D721Med (cell line): ENCODE measurements at places on chromosomes 2 and 18.

DNA sequence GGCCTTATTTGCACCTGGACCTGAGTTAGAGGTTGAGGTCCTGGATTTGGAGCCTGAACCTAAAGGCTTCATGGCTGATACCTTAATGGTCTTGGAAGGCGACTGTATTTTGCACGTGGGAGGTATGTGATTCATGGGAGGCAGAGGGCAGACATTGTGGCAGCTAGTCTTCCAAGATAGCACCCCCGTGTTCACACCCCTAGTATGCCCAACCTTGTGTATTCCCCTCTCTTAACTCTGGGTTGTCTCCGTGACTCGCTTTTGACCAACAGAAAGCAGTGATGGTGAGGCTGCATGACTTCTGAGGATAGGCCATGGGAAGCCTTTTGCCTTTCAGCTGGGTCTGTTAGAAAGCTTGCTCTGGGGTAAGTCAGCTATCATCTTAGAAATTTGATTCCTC lies 45.8 kb upstream of the HAAO start:
- no peak for DNase-seq

- DNase-seq: no peak
Observed at GRCh38 chr2:32005371-32005976, 5.3 kb downstream of the MEMO1 start.

DNA sequence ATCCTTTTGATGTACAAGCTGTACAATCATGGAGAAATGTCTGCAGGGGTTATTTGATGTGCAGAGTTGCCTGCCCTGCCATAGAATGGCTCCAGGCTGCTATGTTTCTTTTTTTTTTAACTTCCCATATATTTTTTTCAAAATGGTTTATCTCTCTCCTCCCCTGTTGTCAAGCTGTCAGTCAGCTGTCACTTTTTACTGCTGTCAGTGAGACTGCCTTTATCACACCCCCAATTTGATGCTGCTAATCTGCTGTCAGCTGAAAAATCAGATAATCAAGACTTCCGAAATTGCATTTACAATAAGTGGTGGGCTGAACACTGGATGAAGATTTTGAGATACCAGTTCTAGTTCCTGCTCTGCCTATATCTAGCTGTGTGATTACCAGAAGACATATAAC lies 382.6 kb downstream of the ZEB2 start:
- no peak for DNase-seq

GRCh38 chr18:49846361-49846662 lies 33.0 kb upstream of the ACAA2 start:
- no peak for DNase-seq

DNA sequence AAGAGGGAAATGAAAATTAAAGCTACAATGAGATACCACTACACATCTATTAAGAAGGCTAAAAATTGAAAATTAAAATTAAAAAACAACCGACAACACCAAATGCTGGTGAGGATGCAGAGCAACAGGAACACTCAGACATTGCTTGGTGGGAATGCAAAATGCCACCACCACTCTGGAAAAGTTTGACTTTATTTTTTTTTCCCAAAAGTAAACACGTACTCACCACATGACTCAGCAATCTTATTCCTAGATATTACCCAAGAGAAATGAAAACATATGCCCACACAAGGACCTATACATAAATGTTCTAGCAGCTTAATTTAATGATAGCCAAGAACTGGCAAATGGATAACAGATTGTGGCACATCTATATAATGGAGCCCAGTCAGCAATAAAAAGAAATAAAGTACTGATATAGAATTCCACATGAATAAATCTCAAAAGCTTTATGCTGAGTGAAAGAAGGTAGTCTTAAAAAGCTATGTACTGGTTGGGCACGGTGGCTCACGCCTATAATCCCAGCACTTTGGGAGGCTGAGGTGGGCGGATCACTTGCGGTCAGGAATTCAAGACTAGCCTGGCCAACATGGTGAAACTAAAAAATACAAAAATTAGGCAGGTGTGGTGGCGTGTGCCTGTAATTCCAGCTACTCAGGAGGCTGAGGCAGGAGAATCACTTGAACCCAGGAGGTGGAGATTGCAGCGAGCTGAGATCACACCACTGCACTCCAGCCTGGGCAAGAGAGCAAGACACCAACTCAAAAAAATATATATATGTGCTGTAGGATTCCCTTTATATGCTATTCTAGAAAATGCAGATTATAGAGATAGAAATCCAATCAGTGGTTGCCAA lies 4.2 kb upstream of the PROC start:
- no peak for DNase-seq

DNA sequence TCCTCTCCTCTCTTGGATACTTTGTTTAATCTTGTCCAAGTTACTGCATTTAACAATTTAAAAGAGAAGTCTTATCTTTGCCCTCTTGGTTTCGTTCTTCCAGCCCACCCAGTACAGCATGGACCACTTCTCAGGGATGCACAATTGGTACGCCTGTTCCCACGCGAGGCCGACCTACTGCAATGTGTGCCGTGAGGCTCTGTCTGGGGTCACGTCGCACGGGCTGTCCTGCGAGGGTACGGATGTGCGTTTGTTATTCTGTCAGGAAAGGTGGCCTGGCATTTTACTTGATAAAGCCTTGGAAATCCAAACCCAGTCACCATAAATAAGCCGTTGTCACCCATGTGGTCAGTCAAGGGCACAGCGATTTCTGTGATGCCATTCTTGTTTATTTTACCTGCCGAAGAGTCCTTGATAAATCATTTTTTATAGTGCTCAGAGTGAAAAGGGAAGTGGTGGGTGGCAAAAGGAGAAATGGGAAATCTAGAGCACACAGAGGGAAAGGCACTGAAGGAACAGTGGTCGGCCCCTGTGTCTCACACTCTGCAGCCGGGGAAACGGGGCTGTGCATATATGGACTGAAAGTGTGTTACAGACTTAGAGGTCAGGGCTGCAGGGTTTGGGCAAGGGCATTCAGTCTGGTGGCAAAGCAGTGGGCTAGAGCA lies 80.5 kb downstream of the DGKD start:
- no peak for DNase-seq

GRCh38 chr2:99808361-99809200 lies 318.8 kb upstream of the REV1 start:
- DNase-seq: no peak

- no peak for DNase-seq
Observed at GRCh38 chr2:39593439-39594393, 72.0 kb upstream of the TMEM178A start.

DNA sequence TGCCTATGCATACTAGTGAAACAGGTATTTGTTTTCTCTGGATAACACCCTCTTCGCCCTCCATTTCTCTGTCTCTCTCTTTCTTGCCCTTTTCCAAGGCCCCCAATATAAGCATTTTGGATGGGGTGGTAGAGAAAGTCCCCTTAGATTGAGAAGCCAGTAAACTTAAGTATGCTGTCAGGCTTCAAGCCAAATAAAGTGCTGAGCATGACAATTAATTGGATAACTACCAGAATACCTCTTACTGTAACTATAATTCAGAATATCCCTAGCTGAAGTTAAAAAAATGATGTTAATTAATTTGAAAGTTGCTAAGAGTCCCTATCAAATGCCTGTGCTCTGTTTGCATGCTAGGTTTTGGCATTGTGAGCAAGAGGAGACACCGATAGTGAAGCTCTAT lies 324.8 kb downstream of the PARD3B start:
- no peak for DNase-seq

DNA sequence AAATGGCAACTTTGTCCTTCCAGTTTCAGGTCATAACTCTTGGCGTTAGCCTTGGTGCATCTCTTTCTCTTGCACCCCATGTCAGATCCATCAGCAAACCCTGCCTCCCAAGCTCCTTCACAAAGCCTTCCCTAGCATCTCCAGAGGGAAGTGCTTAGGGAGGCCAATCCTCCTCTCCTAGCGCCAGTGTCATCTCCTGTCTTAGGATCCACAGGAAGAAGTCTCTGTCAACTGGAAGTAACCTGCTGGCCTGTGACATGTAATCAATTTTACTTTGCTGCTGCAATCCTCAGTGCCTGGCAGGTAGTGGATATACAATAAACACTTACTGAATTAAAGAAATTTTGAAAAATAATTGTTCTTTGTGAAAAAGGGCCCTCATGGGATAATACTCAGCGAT lies 7.9 kb upstream of the DNPEP start:
- no peak for DNase-seq

GRCh38 chr18:57624988-57625387 lies 3.4 kb upstream of the NARS1 start:
- DNase-seq: no peak

- no peak for DNase-seq
Observed at GRCh38 chr18:7388741-7389140, 157.9 kb downstream of the LRRC30 start.

DNA sequence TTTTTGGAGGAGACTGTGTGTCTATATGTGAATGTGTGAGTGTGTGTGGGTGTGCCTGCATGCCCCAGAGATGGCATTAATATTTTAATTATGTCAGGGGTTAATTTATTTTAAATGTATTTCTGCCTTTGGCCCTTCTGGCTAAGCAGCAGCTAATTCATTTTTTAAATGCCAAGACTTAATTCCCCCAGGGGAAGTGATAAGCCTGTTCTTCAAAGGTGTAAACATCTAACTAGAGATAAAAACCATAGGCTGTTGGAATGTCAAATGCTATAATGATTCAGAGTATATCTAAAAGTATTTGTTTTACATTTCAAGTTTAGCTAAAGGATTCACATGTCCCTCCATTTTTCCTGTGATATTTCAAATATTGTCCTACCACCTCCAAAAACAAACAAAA lies 184.7 kb downstream of the SPP2 start:
- no peak for DNase-seq
